ENCODE measurements at places on chromosomes 3 and 15. TPM values are rescaled to one million over a fixed set of nuclear protein-coding genes. Genes with fewer than 3 reads are reported as not detected.

DNA sequence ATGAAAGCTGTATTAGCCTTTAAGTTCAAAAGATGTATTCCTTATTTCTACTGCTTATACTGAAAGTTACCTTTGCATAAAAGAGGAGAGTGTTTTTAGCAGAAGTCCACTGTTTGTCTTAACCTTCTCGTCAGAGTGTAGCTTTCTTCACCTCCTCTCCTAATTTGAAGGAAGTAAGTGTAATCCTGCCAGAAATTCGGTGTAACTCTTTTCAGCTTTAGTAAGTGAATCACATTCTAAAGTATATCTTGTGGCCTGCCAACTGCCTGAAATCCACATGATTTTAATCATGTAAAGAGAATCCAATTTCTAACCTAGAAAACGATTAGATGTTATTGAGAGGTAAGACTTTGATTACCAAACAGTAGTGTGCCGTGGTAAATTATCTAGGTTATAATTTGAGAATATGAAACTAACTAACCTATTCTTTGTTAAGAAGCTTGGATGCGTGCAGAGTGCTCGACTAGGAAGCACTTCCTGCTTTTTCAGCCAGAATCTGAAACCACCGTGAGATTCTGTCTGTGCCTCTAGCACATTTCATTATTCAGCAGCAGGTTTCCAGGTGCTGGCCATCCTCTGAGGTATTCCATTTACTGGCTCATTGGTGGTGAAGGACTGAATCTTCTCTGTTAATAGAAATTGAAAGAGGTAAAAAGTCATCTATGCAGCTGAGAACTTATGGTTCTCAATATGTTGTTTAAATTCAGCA is 7.5 kb downstream of the GYG1 start:
- H3K4me1 ChIP-seq = no peaks in the 10 kb centered on the region
- no peak overlapping the region for H3K4me3 ChIP-seq
- H3K27ac ChIP-seq = no peak overlapping the region
- no peaks in the 10 kb centered on the region for H3K27me3 ChIP-seq

DNA sequence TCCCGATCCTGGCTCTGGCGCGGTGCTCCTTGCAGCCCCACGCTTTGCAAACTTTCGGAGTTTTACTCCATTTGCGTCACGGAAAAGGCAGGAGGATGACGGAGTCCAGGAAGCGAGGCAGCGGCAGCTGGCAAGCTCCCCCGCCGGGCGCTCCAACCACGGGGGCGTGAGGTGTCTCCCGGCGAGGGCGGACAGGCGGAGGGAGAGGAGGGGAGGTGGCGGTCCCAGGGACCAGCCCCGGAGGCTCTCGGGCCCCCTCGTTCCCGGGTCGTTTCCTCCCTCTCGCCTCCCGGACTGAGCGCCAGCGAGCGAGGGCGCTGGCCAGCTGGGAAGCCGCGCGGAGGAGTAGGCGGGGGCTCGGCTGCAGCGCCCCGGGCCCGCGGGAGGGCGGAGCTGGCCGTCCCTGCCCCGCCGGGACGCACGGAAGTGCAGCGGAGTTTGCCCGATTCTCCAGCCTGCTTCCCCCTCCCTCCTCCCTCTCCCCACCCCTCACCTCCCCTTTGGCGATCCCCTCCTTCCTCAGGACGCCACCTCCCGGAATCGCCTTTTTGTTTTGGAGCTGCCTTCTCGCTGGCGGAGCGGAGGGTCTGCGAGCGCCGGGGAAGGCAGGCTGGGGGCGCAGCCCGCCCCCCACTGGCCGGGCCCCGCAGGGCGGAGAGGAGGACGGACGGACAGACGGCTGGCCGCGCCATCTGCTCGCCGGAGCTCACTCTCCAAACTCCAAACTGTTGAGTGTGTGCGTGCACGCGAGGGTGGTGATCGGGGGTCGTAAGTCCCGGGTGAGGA is at the start of gene SNX33:
Gene SNX33, plus strand, starts transcription at position 543 of the 786 bp plus-strand sequence. CDS start 1,191 bp downstream, outside the sequence.
- H3K27ac ChIP-seq = peak within 1 kb of the TSS; percentile 89
- peak within 1 kb of the TSS; percentile 80 for H3K4me3 ChIP-seq
- no peaks in the 10 kb centered on the region for H3K27me3 ChIP-seq
- peak; percentile 64 for DNase-seq
- H3K36me3 ChIP-seq = no peaks in the 10 kb centered on the region

- peak overlapping the region; percentile 58 for H3K27ac ChIP-seq
- DNase-seq = no peak
- H3K36me3 ChIP-seq = peaks cover 5% of the 10 kb centered on the region
- no peaks in the 10 kb centered on the region for H3K27me3 ChIP-seq
Measured at GRCh38 chr3:52043750-52044149, 12.6 kb downstream of the DUSP7 start.

The LTF gene
- 1.2 TPM for total RNA-seq

GRCh38 chr3:45841420-45841756 is 531 bp downstream of the LZTFL1 start:
- H3K27ac ChIP-seq = peak overlapping the region; percentile 60
- H3K36me3 ChIP-seq = no peaks in the 10 kb centered on the region
- DNase-seq = no peak
- H3K4me3 ChIP-seq = peak overlapping the region; percentile 86

DNA sequence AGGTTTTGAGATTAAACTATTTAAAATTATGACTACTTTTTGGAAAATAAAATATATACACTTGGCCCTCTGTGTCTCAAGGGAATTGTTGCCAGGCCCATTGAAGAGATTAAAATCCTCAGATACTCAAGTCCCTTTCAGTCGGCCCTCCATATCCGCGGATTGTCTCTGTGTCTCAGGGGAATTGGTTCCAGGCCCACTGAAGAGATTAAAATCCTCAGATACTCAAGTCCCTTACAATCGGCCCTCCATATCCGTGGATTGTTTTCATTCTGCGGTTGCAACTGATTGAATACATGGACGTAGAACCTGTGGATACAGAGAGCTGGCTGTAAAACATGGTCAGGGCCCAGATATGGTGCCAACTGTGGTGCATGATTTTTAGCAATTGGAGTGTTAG is 15.7 kb upstream of the LRCH3 start:
- H3K27me3 ChIP-seq = no peaks in the 10 kb centered on the region
- no peak for DNase-seq
- H3K4me1 ChIP-seq = no peaks in the 10 kb centered on the region

DNA sequence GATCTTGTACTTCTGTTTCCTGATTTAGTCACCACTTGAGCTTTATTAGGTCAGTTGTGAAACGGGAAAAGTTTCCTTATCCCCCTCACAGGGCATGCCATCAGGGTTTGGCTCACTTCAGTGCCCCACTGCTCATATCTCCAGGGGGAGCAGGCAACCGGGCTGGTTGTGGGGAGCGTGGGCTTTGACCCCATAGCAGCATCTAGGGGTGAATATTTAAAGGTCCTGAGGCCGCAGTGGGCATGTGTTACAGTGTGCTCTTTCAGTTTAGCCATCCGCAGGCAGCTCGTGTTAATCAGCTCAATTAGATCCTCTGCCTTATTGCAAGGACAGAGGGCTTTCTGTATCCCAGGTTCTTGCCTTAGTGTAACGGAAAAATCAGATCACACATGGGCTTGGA is 71.9 kb downstream of the MRPL46 start:
- no peaks in the 10 kb centered on the region for H3K4me1 ChIP-seq
- no peaks in the 10 kb centered on the region for H3K27me3 ChIP-seq
- H3K36me3 ChIP-seq = no peaks in the 10 kb centered on the region

DNA sequence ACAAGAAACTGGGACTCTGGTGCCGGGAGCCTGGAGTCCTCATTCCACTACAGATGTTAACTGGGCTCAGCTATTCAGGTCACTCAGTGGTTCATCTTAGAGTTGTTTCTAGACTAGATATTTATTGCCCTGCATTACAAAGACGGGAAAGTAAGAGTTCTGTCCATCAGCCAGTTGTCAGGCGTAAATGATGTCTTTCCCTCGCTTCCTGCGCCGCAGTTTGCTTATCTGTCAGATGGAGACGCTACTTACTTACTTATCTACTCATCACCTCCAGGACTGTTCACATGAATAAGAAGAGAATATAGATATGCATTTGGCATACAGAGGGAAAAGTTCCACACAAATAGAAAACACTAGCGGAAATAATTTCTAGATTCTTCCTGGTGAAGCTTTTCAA is 47.8 kb upstream of the CGNL1 start:
- no peak for DNase-seq
- H3K27ac ChIP-seq = peak overlapping the region; percentile 34
- H3K4me1 ChIP-seq = no peaks in the 10 kb centered on the region
- no peak overlapping the region for H3K4me3 ChIP-seq
- no peaks in the 10 kb centered on the region for H3K36me3 ChIP-seq

DNA sequence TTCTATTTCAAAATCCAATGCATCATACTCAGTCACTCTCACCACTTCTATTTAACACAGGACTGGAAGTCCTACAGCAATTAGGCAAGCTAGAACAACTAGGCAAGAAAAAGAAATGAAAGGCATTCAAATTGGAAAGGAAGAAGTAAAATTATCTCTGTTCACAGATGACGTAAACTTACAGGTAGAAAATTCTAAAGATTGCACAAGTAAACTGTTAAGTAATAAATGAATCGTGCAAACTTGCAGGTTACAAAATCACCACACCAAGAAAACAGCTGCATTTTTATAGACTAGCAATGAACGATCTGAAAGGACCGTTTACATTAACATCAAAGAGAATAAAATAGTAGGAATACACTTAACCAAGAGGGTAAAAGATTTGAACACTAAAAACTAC is 36.2 kb downstream of the CHST2 start:
- H3K4me3 ChIP-seq = no peak overlapping the region
- no peak for DNase-seq
- H3K27me3 ChIP-seq = no peaks in the 10 kb centered on the region
- no peaks in the 10 kb centered on the region for H3K36me3 ChIP-seq

GRCh38 chr3:119700269-119700919 is 2.4 kb upstream of the CFAP91 start:
- H3K27ac ChIP-seq = no peak overlapping the region
- H3K4me3 ChIP-seq = no peak overlapping the region
- no peaks in the 10 kb centered on the region for H3K27me3 ChIP-seq
- no peaks in the 10 kb centered on the region for H3K36me3 ChIP-seq
- no peak for DNase-seq

The GPR27 gene
- total RNA-seq = 2.9 TPM

All from tibial nerve (tissue), 4 donors.